ENCODE measurements at places on chromosomes 12 and 14. TPM values are rescaled to one million over a fixed set of nuclear protein-coding genes. Genes with fewer than 3 reads are reported as not detected.

- no peak for DNase-seq
Measured at GRCh38 chr12:116033765-116034164, 243.7 kb downstream of the MED13L start.

GRCh38 chr14:40847480-40847879 is 759.2 kb upstream of the LRFN5 start:
- DNase-seq, result no peak

DNA sequence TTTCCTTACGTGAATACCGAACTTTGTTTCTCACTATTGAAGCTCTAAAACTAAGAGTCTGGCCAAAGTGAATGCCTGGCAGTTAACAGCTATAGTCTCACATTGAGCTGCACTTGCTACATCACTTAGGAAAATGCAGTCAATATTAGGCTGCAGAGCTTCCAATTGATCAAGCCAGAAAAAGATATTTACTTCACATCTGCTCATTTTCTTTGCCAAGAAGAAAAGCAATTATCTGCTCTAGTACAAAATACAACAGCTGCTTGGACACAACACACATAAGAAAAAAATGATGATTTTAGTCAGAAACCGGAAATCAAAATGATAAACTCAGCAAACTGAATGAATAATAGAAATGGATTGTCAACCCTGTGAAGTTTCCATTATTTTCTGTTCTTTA is 45.4 kb downstream of the TMTC1 start:
- DNase-seq, result no peak

- no peak for DNase-seq
Measured at GRCh38 chr12:121138284-121138683, 5.6 kb downstream of the P2RX7 start.

DNA sequence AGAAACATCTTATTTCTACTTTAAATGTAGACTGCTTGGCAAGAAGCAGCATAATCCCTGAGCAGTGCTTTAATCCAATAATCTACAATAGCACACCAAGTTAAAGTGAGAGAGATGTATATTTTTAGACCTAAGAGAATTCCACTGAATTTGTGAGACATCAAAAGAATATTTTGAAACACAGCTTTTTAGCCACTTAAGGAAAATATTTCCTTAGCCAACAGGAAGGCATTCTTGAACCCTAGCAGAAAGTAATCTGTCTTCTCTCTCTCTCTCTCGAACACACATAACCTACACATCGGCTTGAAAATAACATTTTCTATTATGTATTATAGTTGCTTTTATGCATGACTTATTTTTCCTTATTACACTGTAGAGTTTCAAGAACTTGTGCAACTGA is 34.0 kb downstream of the KITLG start:
- no peak for DNase-seq

PAX9 gene
- 1.1 TPM for total RNA-seq

GLT1D1 gene
- 0.46 TPM for total RNA-seq

DNA sequence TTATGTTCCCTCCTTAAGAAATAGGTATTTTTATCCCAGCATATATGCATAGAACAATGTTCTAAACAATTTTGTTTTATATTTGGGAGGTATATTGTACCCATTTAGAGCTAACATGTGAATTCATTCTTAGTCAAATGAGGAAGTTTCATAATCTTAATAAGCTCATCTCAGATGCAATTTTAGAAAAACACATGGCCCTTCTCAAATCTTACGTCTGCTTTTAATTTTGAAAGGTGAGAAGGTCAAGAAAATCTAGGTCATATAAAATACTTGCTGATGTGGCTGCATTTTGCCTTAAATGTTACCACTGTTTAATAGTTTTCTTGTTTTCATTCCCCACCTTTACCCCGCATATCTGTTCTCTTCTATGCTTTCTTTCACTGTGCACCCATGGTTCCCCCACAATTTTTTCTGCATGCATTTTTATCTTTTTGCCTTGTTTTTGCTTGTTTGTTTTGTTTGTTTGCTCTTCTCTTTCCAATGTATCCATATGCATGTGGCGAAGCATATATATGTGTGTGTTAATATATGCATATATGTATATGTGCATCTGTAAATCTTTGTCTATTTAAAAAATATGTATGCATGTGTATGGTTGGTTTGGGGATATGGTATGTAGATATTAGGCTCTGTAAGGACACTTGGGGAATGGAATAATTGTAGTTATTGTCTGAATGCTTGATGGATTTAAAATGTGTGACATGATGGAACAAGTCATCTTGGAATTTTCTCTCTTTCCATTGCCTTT is 317.1 kb downstream of the BCAT1 start:
- no peak for DNase-seq

DNA sequence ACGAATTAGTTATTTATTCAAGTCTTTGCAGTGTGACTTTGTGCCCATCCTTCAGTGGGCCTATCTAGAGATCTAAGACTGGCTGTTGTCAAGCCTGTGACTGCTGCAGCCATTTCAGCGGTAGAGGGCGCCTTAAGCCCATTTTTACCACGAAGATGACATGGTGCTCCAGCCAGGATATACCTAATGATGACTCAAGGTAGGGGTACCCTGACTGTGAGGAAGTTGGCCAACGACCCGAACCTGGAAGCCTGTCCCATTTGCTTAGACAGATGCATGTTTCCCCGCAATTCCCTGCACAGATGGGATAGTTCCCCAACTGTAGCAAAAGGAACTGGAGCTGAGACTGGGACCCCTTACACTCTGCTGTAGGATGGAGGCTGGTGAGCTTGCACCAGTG is 41.3 kb downstream of the RAB3IP start:
- no peak for DNase-seq

DNA sequence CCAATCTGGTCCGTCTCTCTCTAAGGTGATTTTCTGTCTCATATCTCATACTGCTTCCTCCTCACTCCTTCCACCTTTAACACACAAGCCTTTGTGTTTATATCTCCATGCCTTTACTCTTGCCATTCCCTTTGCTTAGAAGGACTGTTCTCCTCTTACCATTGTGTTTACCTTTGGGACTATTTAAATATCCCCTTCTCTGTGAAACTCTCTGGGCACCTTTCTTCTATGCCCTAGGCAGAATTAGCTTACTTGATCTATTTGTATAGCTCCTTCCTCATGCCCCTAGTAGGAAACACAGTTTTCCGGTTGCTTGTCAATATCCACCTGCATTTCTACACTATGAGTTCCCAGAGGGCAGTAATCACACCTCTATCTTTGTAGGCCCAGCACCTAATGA is 3.9 kb upstream of the AMHR2 start:
- no peak for DNase-seq

- DNase-seq, result no peak
Measured at GRCh38 chr12:79329933-79330332, 360.8 kb downstream of the PAWR start.

GRCh38 chr14:21275261-21275858 is 4.5 kb upstream of the RPGRIP1 start:
- DNase-seq, result no peak

SETD3 gene
- 119 TPM for total RNA-seq

TAC3 gene
- not detected for total RNA-seq

TEX22 gene
- not detected for total RNA-seq

DNA sequence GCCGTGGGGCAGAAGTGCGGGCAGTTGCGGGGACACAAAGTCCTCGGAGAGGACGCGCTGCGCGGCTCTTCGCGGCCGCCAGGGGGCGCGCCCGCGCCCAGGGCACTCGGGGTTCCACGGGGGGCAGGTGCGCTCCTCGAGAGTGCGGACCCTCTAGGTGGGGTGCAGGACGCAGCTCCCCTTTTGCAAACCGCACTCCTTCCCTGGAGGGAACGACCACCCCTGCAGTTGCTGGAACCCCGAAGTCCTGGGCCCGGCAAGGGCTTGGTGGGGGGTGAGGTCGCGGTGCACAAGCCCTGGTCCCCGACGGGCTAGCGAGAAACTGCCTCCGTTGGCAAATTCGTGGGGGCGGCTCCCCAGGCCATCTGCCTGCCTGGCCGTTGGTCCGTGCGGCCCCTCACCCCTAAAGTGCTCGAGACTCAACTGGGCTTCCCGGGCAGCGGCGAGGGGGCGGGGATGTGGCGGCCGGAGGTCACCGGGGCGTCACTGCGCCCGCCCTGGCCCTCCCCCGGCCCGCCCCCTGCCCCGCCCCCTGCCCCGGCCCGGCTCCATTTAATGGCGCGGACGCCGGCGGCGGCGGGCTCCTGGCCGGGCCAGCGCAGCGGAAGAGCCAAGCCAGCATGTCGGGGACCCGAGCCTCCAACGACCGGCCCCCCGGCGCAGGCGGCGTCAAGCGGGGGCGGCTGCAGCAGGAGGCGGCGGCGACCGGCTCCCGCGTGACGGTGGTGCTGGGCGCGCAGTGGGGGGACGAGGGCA is at the start of gene ADSS1:
TSS of gene ADSS1 (plus strand) at position 579 of the 756 bp plus-strand sequence. CDS start at position 621, 42 bp downstream.
- DNase-seq, result peak; percentile 75

DNA sequence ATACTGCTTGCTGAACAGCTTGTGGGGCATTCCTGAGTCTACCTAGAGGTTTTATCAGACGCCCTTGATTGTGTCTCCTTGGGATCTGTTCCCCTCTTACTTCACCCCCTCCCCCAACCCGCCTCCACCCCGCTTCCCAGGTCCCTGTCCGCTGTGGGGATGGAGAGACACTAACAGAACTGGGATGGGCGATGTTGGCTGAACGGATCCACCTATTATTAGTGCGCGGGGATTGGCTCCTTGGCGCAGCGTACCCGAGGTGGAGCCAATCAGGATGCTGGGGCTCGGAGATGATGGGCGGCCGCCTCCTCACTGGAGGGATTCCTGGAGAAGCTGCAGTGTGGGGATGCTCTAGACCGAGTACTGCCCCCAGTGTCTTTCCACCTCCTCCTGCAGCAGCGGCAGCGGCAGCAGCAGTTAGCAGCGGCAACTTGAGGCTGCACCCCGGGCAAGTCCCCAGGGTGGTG is at the start of gene SYT1:
TSS of gene SYT1 (plus strand) at position 372 of the 467 bp plus-strand sequence.
- peak; percentile 13 for DNase-seq

- peak; percentile 59 for DNase-seq
Measured at GRCh38 chr12:54390176-54390667, 5.7 kb upstream of the ZNF385A start.

DNA sequence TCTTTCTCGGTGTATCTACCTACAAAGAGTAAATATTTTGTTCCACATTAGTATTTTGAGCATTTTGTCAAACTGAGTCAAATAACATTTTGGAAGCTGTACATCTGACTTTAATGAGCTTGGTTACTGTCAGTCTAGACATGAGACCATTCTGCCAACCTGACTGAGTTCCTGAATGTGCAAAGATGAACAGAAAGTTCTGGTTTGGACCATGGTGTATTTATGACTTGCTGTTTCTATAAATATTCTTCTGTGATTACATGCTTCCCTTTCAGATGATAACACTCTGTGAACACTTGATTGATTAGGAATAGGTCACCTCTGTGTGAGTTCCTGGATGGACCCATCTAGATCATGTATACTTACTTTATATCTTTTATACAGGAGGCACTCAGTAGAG is 827.8 kb downstream of the VRK1 start:
- no peak for DNase-seq

LAG3 gene
- not detected for total RNA-seq

DNA sequence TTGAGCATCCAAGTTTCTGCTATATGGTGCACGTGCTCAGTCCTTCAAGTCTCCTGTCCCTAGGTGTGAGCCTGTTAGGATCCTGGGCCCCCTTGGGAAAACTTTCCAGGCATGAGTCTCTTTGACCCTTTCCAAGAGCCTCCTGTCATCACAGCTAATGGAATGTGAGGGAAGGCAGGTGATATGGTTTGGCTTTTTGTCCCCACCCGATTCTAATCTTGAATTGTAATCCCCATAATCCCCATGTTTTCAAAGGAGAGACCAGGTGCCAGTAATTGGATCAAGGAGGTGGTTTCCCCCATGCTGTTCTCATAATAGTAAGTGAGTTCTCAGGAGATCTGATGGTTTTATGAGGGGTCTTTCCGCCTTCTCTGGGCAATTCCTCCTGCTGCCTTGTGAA is 265.5 kb downstream of the ATP23 start:
- DNase-seq, result no peak

- DNase-seq, result no peak
Measured at GRCh38 chr12:132351751-132352495, 22.5 kb upstream of the GALNT9 start.

- no peak for DNase-seq
Measured at GRCh38 chr12:58801986-58802385, 118.3 kb downstream of the LRIG3 start.

GRCh38 chr12:6775185-6776174 is 3.2 kb downstream of the LAG3 start:
- no peak for DNase-seq

GRCh38 chr12:48013287-48013686 is 9.0 kb upstream of the COL2A1 start:
- no peak for DNase-seq

DNA sequence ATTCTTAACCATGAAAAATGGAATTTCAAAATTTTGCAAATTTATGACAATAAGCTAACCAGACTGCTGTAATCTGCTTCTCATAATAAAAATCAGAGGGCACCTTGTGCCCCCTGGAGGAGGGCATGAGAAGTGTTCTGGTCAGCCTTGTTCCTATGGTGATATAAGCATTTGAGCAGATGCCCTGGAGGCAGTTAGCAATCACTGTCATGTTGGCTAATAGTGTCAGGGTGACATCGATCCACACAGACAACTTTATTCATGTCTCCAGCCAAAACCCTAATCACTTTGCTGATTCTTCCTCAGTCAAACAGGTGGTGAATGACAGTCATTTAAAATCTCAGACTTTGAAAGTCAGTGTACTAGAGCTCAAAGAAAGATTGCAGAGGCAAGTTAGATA is 943.0 kb downstream of the GALC start:
- DNase-seq, result no peak

POTEM gene
- not detected for total RNA-seq

DNA sequence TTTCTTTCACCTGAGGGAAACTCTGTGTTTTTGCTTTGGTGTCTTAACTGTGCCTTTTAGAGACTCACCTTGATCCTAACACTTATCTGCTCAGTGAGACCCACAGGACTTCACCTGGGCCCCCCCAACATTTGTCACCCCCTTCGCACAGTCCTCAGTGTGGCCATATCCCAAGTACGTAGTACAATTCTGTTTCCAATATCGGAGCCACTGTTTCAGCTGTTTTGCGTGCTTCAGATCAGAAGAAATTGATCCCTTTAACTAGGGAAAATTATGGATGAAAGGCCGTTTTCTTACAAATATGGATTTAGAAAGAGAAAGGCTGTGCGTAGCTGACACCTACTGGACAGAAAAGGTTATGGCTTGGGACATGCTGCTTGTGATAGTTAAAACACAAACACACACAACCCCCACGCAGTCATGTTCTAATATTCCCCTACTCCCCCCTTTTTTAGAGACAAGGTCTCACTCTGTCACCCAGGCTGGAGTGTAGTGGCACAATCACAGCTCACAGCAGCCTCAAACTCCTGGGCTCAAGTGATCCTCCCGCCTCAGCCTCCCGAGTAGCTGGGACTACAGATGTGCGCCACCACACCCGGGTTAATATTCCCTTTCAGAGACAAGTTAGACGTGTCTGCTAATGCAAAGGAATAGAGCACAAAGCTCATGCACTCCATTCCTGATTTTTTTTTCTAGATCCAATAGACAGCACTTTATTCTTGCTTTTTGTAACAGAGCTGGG is 3.6 kb upstream of the SLC7A8 start:
- peak; percentile 56 for DNase-seq

- no peak for DNase-seq
Measured at GRCh38 chr14:49654511-49654910, 19.5 kb upstream of the DNAAF2 start.

- DNase-seq, result no peak
Measured at GRCh38 chr12:67034110-67034879, 234.9 kb upstream of the CAND1 start.

- DNase-seq, result no peak
Measured at GRCh38 chr14:86539361-86540070, 1009.6 kb downstream of the FLRT2 start.

Measured in thyroid gland (tissue), 4 donors.